ENCODE measurements at places on chromosomes 7 and 10.

DNA sequence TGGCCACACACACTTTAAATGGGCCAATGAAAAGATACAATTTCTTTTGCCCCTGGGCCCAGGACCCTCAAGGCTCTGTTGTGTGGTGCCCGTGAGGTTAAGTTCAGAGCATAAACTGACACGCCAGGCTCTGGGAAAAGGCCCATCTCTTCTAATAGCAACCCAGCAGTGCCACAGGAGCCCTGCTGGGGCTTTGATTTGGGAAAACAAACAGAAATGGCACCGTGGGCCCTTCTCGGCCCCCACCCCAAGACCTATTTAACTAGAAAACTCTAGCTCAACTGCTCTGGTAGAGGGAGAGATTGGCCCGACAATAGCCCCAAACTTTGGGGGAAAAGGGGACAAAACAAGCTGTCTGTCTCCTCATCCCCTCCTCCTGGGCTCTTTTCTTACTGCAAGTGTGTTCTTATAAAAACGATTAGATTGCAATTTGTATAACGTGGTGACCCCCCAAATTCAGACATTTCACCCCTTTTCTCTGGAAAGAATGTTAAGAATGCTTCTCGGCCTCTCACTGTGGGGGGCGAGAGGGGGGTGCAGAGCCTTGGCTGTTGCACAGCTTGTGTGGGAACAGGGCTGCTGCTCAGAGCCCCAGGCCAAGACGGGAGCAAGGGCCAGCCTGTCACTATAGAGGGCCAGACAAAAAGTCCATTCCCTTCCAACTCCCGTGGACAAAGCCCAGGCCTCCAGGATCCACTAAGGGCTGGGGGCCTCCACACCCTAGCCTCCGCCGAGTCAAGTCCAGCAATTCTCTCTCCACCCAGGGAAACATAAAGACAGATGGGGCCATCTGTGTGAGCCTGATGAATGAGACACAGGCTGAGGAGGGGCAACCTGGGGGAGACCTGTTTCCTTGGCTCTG is 26.8 kb downstream of the DPCD start:
- no peak for DNase-seq

- no peak for DNase-seq
These were observed 148.3 kb downstream of the ARID5B start for GRCh38 chr10:62049624-62050345.

DNA sequence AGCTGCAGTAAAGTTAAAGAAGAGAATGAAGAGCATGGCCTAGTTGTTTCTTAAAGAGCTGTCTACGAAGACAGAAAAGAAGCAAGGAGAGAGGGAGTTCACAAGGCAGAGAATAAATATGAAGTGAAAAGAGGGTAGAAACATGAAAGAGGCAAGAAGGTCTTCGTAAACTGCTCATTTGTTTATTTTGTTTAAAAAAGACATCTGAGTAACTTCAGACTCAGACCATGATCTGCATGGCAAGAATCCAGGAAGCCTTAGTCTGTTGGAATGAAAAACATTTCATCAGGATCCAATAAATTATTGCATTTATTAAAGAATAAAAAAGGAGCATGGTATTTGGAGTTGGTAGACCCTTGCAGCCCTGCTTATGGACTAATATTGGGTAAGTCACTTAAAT is 151.1 kb downstream of the SEM1 start:
- no peak for DNase-seq

DNA sequence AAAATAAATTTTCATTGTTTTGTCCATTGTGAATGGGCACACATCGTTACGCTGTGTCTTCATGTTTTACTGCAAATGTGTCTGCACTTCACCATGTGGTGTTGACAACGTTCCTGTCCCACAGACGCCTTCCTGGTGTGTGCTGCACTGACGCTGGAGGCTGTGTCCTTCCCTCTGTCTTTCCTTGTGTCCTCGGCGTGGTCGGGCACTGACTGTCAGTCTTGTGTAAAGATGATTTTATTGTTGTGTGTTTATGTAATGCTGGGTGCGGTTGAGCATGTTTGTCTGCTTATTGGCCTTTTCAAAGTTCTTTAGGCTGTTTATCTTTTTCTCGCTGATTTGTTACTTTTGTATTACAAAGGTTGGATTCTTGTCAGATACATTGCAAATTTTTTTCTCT is 18.1 kb downstream of the IDI2 start:
- no peak for DNase-seq

DNA sequence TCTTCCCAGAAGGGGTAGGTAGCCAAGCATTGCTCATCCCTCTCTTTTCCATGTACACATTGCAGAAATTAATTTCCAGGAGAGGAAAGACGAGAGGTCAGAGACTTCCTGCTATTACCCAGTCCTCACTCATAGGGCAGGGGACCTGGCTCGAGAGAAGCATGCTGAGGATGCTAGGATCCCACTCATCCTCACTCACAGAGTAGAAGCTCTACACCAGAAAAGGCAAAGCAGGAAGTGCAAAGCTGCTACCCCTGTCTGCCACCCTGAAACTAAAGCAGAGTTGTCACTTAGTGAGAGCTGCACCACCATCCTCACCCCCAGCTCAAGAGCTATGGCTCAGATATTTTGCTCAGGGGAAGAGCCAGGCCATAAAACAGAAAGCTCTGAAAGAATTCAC is 9.9 kb downstream of the OR9A2 start:
- no peak for DNase-seq

DNA sequence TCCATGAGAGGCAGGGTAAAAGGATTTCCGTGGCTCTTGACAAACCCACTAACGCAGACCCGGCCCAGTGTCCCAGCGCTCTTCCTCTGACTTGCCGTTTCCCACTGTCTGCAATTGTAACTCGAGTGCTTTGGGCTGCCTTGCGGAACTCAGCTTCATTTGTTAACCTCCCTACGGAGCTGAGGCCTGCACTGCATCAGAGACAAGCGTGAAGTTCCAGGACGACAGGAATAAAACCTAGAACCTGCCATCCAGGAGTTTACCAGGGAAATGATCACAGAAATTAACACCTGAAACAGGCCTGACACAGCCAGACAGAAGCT is 76.2 kb downstream of the SFMBT2 start:
- DNase-seq = no peak

- no peak for DNase-seq
These were observed 25.3 kb upstream of the GALNT11 start for GRCh38 chr7:152000191-152000590.

DNA sequence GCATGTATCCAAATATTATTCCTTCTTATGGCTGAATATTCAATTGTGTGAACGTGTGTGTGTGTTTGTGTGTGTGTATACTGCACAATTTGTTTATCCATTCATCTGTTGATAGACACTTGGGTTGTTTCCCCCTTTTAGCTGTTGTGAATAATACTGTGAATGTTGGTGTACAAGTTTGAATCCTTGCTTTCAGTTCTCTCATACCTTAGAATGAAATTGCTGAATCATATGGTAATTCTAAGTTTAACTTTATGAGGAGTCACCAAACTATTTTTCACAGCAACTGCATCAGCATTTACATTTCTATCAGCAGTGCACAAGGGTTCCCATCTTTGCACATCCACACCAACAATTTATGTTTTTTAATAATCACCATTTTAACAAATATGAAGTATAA is 86.9 kb upstream of the GATAD1 start:
- no peak for DNase-seq

GRCh38 chr10:34959786-34960185 is 130.4 kb downstream of the CUL2 start:
- no peak for DNase-seq

DNA sequence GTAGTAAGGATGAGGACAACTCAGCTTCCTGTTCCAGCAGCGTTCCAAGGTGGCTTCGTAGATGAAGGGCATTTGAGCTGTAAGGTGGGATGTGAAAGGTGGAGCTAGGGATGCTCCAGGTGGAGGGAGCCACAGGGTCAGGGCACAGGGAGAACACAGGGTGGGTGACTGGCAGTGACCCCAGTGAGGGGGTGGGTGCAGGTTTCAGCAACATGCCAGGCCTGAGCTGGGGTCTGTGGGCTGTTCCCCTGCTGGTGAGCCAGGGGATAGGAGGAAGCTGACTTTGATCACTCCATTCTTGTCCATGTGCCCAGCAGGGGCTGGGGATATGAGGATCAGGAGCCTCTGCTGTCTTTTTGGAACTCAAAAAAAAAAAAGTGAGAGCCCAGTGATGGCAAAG is 33.2 kb downstream of the CDH23 start:
- DNase-seq = no peak

GRCh38 chr10:22219308-22219707 is 1.5 kb upstream of the EBLN1 start:
- no peak for DNase-seq

- DNase-seq = no peak
These were observed 29.9 kb downstream of the POLL start for GRCh38 chr10:101558204-101558603.

GRCh38 chr10:61744469-61744868 is 81.7 kb downstream of the CABCOCO1 start:
- no peak for DNase-seq

DNA sequence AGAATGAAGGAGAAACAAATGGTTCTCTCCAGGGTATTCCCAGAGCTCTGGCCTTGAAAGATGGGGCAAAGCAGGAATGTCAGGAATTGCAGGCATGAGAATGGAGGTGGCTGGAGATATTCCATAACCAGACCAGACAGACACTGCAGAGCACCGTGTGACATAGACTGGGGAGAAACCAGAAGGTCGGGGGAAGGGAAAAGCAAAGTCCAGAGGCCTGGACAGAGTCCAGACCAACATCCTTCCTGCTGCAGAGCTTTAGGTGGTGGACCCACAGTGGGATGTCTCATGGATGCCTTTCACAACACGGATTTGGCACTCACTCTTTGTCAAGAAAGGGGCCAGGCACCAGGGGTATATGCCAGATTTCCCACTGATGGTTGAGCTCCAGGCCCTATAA is 177.2 kb upstream of the INHBA start:
- DNase-seq = no peak

- DNase-seq = no peak
These were observed 116.2 kb downstream of the SH3PXD2A start for GRCh38 chr10:103739039-103739764.

- no peak for DNase-seq
These were observed 109.3 kb downstream of the GRK5 start for GRCh38 chr10:119316729-119317097.

DNA sequence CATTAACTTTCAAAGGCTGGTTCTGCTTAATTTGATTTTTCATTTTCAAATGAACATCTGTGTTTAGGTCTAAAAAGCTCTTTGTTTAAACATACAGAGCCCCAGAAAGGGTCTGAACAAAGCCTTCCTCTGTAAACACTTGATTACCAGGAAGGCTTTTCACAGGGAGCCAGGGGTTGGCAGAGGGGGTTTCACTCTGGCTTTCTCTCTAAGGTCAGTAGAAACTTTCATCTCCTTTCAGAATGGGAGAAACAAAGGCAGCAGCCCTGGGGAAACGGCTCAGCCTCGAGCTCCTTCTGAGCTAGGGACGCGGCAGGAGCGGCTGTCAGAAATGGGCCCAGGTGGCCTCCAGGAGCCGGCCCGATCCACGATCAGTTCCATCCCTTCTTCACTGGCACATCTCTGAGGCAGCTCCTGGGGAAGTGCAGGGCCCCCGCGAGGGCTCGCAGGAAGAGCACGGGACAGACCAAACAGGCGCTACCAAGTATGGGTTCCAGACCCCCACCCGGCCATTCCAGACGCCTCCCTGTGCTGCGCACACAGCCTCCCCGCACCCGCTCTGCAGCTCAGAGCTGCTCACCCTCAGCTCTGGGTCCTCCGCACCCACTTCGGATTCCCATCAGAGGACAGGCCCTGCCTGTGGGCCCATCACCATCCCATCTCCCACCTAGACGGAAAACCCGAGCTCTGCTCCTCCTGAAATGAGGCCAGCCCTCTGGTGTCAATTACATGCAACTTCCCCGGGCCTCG is 124.1 kb downstream of the MAD1L1 start:
- no peak for DNase-seq

DNA sequence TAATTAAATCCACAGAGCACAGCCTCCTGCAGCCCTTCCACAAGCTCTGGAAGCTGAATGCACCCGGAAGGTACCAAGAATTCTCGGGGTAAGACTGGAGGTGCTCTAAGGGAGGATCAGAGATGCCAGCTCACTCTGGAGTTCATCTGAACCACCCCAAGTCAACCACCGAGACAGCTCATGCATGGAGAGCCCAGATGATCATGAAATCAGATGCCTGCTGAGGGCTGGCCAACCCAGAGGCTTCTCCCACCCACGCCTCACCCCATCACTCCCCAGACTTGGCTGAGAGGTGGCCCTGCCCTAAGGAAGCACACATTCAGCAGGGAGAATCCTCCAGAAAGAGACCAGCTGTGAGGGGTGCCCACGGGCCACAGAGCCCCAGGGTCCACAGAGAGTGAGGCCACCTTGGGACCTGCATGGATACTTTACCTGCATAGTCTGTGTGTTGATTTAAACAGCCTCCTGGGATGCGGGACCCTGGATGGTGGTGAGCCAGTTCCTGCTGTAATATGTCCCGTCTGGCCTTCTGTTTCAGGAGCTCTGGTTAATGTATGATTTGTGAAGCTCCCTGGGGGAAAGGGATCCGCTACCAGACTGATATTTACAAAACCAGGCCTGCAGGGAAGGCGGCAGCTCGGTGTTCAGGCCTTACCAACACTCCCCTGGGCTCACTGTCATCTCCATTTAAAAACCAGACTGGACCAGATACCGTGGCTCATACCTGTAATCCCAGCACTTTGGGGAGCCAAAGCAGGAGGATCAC is 64.9 kb downstream of the INSIG1 start:
- DNase-seq = no peak

GRCh38 chr7:54827734-54828133 is 68.7 kb upstream of the SEC61G start:
- DNase-seq = no peak

DNA sequence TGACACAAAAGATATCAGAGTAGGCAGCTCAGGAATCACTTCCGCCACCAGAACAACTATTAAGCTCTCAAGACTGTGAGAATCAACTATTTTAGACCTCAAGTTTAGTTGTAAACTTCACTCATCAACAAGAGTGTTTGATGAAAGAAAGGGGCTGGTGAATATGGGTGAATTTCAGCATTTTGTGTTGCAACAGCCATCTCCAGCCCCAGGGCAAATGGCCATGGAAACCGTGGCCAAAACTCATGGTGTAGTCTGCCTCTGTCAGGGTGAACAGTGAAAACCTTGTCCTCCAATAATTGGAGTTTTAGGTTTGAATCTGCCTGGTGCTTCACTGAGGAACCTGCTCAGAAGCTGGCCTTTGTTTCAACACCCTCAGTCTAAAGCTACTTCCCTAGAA is 60.0 kb downstream of the POLR1F start:
- DNase-seq = no peak

DNA sequence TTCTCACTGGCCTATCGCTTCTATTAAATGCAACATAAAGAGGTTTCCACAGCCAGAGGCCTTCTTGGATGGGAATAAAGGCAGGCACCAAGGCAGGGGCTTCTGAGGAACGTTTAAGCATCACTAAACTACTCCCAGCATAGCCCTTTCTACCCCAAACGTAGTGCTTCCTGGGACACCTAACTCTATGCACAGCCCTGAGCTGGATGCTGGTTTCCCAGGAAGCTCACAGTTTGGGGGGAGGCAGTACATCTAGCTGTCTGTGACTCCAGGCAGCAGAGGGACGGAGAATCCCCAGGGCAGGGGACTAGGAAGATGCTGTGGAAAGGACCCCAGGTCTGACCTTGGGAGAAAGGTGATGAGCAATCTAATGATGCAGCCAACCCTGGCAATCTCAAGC is 192.8 kb upstream of the ZMIZ1 start:
- no peak for DNase-seq

- no peak for DNase-seq
These were observed 209.1 kb downstream of the TRIL start for GRCh38 chr7:28748933-28749584.

GRCh38 chr7:56040730-56041129 is 10.5 kb downstream of the PSPH start:
- DNase-seq = no peak
